ENCODE measurements at places on chromosomes 3 and 15.

- no peak for DNase-seq
Measured at GRCh38 chr3:132079147-132079546, 44.3 kb upstream of the CPNE4 start.

GRCh38 chr3:61983479-61983878 lies 389.9 kb downstream of the FEZF2 start:
- no peak for DNase-seq

GRCh38 chr3:41164777-41165176 lies 34.5 kb upstream of the CTNNB1 start:
- no peak for DNase-seq

DNA sequence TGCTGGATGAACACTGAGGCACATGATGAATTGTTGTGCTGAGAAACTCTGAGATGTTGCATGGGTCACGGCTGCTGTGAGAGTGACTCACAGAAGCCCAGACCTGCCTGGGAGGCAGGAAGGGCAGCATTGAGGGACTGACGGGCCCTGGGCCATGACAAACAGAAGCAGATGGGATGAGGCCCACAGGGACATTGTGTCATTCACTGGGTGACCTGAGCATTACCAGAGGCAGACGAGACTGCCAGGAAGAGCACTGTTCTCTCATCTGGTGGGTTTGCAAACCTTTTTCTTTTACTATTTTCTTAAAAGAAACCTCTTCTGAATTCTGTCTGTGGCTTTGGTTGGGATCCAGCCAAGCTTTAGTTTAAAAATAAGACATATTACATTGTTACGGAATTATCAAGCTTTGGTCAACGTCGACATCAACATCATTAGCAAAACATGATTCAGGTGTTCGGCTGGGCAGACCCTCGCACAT lies 67.8 kb downstream of the BDH1 start:
- no peak for DNase-seq

- DNase-seq, result no peak
Measured at GRCh38 chr3:95627293-95627692, 1187.1 kb upstream of the EPHA6 start.

DNA sequence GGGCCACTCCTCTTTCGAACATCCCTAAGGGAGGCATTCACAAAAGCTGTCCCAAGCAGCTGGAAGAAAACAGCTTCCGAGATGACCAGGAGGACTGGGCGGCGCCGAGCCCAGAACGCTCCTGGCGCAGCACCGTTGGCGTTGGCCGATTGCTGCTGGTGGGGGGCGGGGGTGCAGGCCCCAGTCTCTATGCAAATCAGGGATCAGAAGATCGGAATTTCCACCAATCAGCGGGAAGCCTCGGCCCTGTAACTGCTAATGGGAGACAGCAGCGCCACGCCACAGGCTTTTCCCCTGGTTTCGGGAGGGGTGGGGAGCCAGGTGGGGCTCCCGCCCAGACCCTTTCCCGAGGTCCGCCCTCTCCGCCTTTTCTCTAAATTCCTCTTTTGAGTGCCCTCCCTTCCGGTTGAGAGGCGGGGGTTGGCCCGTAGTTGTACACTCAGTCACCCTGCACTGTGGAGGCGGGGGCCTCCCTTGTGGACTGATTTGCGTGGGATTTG lies 27.0 kb downstream of the HMCES start:
- DNase-seq, result no peak

GRCh38 chr3:126197854-126198584 lies 17.6 kb upstream of the ALDH1L1 start:
- DNase-seq, result no peak

DNA sequence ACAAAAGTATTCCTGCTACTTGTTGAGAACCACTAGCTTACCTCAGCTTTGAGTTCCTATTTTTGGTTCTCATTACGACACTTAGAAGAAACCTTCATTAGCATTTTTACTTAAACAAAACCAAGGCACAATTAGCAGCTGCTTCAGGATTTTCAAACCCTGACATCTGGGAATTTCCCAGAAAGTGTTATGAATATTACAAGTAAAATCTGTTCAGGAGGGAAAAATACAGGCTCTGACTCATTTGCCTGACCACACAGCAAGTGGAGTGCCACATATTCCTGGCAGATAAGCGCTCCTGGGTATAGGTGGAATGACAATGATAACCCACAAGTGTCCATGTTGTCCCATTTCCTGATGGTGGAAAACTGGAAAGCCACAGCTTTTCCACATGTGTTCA lies 10.3 kb upstream of the RFTN1 start:
- DNase-seq, result no peak

DNA sequence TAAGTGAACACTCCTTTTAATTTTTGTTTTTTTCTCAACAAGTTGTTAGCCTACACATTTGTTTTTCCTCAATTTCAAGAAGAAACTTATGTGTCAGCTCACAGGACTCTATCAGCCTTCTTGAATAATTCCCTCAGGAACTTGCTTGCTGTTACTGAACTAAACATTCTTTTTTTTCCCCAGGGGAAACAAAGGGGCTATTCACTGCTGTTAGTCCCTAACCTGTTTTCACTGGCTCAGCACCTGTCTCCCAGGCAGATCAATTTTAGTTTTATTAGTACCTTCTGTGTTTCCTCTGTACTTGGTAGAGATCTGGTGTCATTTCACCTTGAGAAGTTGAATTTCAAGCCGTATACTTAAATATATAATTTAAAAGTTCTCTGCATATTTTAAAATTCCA lies 644.6 kb downstream of the CADM2 start:
- no peak for DNase-seq

GRCh38 chr3:158912621-158913020 lies 110.8 kb downstream of the MFSD1 start:
- no peak for DNase-seq

- DNase-seq, result no peak
Measured at GRCh38 chr3:58659051-58659675, 7.4 kb downstream of the FAM3D start.

Data from activated CD4-positive, CD25-positive, alpha-beta regulatory T cell (primary cell).